NCI-H460 (cell line): ENCODE measurements at places on chromosomes 16 and 17. TPM values are rescaled to one million over a fixed set of nuclear protein-coding genes. Genes with fewer than 3 reads are reported as not detected.
A peak's percentile ranks its signal among the peaks of the same experiment; 100 is the strongest.

DNA sequence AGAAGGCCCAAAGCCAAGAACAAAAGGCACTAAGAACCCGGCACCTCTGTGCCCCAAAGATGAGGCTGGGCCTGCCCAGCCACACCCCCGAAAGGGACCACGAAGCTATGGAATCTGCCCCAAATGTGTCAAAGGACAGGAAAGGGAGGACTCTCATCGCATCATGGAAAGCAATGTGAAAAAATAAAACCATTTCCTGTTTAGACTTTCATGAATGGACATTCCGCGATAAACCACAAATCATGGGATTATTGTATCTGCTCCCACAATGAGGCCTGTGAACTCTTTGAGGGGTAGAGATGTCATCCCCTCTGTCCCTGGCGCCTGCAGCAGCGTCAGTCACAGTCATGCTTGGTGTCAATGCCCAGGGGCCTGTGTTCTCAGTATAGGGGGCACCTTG, 135.0 kb downstream of the COPRS start:
- no peak for DNase-seq

DNA sequence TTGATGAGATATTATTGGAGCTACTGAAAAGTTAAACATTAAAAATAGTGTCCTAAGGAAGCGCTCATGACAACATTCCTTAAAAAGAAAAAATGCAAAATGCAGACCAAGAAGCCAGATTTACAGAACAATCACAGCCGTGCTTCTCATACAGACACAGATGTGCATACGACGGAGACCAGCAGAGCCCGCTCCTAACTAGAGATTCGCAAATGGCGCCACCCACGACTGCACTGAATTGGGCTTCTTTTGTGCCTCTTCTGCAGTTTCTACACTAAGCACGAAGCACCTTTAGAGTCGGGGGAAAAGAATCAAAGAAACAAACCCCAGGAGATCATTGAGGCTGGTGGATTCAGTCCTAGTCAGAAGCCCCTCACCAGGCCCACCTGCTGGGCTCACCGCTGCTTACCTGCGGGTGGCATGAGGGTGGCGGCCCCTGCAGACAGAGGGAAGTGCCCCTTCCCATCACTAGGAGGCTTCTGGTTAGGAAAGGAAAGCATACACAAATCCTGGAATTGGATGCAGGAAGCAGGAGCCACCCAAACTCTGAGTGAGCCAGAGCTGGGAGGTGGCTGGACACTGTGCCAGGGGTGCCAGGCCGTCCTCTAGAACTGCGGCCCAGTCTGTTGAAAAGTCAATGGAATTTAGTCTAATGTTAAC, 64.9 kb upstream of the CHMP6 start:
- DNase-seq: no peak

DNA sequence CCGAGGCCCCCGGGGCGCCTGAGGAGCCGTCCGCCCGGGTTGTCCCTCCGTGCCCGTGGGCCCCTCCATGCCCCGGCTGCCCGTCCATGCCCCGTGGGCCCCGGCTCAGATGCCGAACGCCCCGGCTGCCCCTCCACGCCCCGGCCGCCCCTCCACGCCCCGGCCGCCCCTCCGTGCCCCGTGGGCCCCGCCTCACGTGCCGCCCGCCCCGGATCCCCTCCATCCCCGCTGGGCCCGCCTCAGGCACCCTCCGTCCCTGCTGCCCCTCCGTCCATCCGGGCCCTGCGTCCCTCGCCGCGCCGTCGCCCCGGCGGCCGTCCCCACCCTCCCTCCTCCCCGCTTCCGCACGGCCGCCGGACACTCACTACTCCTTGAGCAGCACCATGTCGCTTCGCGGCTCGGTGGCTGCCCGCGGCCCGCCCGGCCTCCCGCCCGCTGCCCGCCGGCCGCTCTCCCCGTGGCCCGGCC, 382 bp downstream of the PITPNA start:
- no peak for DNase-seq

GRCh38 chr17:19996502-19996901, 12.7 kb upstream of the SPECC1 start:
- no peak for DNase-seq

- DNase-seq: no peak
Measured at GRCh38 chr16:12009922-12010321, 33.4 kb downstream of the SNX29 start.

DNA sequence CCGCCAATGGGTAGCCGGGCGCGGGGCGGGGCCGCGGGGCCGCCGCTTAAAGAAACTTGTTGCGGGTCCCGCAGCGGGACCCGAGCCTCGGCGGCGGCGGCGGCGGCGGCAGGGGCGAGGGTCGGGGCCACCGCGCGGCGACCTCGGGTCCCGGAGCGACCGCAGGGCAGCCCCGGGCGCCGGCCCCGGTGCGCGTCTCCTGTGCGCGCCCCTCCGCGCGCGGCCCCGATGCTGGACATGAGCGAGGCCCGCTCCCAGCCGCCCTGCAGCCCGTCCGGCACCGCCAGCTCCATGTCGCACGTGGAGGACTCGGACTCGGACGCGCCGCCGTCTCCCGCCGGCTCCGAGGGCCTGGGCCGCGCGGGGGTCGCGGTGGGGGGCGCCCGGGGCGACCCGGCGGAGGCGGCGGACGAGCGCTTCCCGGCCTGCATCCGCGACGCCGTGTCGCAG, at the start of gene SOX8:
Gene SOX8, plus strand, starts transcription at position 76 of the 450 bp plus-strand sequence. Its CDS starts 153 bp downstream, at position 229.
- DNase-seq: no peak

- no peak for DNase-seq
Measured at GRCh38 chr17:50130559-50131305, 772 bp upstream of the SAMD14 start.

DNA sequence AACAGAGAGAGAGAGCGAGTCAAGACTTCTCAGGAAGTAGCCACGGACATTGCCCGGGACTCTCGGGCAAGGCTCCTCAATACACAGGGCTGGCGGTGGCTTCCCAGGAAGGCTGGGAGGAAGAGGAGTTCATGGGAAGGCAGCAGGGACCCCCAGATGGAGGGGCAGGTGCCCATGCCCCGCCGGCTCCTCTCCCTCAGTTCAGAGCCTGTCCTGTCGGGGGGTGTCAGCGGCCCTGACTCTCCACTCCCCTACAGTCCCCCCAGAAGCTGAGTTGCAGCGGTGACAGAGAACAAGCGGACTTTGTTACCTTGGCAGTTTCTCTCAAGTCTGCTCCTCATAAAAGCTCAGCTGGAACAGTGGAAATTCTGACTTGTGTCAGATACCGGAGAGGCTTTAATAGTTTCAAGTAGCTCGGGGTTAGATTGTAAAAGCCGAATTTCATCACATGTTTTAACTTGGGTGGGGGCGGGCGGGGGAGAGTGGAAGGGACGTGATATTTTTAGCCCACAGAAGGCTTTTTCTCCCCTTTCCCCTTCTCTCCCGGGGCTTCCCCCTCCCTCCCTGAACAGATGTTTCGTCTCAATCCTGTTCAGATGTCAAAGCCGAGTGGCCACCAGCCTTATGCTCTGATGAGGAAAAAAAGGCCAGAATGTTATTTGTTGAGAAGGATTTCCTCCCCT, 65.2 kb downstream of the NKD1 start:
- no peak for DNase-seq

DNA sequence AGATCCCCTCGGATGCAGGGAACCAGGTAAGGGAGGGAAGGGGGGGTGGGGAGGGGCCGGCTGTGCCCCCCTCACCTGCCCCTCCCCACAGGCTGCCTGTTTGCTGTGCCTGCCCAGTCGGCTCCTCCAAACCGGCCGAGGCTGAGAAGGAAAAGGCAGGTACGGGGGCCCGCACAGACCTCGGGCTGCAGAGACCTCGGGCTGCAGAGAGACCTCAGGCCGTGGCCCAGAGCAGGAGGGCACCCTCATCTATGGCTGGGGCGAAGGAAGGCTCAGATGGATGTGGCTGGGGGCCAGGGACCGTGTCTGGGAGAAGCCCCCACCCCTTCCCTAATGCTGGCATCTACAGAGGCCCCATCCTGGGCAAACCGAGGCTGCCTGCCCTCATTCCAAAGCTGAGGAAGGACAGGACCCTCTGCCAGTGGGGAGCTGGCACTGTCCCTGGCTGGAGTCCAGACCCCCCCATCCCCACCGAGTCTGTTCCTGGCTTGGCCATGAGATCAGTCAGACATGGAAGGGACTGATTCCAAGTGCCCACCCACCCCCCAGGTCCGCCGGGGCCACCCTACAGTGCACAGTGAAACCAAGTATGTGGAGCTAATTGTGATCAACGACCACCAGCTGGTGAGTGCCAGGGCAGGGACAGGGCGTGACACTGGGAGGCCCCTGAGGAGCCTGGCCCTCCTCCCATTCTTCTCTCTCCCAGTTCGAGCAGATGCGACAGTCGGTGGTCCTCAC, 13.7 kb downstream of the ADAM11 start:
- DNase-seq: no peak

- no peak for DNase-seq
Measured at GRCh38 chr17:76597156-76598003, 11.7 kb upstream of the ST6GALNAC2 start.

- no peak for DNase-seq
Measured at GRCh38 chr17:34378664-34379101, 15.7 kb upstream of the CCL1 start.

- no peak for DNase-seq
Measured at GRCh38 chr16:51181503-51181811, 30.4 kb upstream of the SALL1 start.

DNA sequence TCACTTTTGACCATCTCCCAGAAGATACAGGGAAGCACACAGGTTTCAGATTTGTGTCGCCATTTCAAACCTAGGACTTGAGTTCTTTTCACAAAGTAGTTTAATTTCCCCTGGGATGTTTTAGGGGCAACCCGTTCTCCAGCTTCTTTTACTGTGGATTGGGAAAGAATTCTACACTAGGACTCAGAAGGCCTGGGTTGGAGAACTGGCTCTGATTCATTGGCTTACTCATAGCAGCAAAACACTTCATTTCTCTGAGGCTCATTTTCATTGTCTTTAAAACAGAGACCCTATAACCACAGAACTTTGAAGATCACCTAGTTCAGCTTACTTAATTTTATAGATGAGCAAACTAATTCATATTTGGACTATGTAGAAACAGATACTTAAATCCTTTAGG, 175.9 kb upstream of the SALL1 start:
- DNase-seq: no peak

DNA sequence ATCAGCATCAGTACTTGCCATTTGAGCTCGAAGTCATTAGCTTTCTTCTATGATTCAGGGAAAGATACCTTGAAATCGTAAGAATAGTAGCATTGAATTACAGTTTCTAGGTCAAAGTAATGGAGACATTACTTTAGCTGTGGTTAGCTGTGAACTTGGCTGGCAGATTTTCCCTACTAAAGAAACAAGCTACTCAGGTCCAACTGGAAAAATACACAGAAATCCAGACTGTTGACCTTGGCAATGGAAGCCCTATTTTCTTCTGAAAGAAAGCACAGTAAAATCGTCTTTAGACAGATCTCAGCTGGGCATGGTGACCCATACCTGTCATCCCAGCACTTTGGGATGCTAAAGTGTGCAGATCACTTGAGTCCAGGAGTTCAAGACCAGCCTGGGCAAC, 13.4 kb upstream of the DNAJA2 start:
- no peak for DNase-seq

GRCh38 chr17:81258292-81258691, 19.2 kb downstream of the NDUFAF8 start:
- DNase-seq: no peak

- DNase-seq: peak; percentile 15
Measured at GRCh38 chr16:84647828-84648594, at the start of gene KLHL36. Gene KLHL36 (plus strand): TSS chr16:84648511. CDS start chr16:84650868, 2,357 bp downstream.

DNA sequence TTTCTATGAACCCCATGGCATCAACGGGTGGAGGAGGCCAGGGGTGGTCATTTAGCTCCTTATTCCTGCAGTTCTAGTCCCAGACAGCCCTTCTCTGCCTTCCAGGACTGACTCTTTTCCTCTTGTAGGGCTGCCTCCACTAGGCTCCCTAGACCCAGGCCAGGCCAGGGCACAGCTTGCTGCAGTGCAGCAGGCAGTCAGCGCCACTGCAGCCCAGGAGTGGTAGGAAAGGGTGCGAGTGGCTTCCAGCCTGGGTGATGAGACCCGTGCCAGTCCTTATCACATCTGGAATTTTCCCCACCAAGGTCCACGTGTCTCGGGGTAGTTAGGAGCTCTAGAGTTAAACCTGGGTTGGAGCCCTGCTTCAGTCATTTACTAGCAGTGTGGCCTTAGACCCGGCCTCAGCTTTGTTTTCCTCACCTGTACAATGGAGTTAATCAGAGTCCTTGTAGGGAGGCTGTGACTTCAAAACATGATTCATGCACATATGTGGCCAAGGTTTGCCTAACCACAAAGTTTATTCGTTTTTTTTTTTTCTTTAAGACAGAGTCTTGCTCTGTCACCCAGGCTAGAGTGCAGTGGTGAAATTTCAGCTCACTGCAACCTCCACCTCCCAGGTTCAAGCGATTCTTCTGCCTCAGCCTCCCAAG, 4.7 kb downstream of the SLC5A11 start:
- no peak for DNase-seq

- peak; percentile 30 for DNase-seq
Measured at GRCh38 chr17:49249292-49249794, 18.8 kb upstream of the PHOSPHO1 start.

DNA sequence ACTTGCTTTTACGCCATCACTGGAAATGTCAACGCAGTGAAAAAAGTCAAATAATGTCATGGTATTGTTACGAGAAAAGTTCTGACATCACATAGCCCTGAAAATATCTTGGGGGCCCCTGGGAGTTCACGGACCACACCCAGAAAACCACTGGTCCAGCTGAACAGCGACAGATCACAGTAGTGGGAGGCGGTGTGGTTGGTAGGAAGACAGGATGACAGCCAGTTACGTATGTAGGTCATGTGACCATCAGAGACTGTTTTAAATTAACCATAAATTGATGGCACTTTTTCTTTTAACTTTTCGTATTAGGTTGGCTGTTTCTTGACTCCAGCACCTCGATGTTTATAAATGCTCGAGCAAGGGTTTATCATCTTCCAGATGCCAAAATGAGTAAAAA, 11.9 kb downstream of the ERCC4 start:
- DNase-seq: no peak

DNA sequence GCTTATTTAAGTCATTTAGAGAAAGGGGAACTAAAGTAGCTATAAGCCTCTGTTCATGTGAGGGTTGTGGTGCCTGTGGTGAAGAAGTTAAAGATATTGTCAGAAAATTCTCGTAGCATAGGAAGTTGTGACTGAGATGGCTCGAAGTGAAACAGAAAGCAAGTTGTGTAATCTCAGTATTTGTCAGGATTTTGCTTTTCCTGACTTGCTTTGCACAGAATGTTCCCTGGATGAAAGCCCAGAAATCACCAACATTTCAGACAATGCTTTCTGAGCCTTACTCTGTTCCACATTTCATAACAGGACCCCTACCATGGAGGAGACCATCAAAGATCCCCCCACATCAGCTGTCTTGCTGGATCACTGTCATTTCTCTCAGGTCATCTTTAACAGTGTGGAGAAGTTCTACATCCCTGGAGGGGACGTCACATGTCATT, 10.6 kb downstream of the CALCOCO2 start:
- DNase-seq: no peak

The HYDIN gene
- total RNA-seq: 0.46 and 0.62 TPM in 2 replicates

The CETP gene
- 0.07 TPM in 1 of 2 replicates, not detected in the other for total RNA-seq

The ACSM2A gene
- total RNA-seq: not detected in 2 replicates

The HOXB5 gene
- 2.3 TPM in 2 replicates for total RNA-seq

The AGRP gene
- total RNA-seq: not detected in 2 replicates

The CCL5 gene
- not detected in 2 replicates for total RNA-seq

The SEPTIN12 gene
- not detected in 2 replicates for total RNA-seq

The HNF1B gene
- total RNA-seq: not detected in 2 replicates

The SLC13A2 gene
- not detected in 2 replicates for total RNA-seq

The EVPLL gene
- not detected in 2 replicates for total RNA-seq

The MMP28 gene
- 0.12 TPM in 1 of 2 replicates, not detected in the other for total RNA-seq

The CX3CL1 gene
- total RNA-seq: not detected in 2 replicates

The ULK2 gene
- total RNA-seq: 24.4 and 31.8 TPM in 2 replicates

The CAVIN1 gene
- 64.0 and 70.4 TPM in 2 replicates for total RNA-seq

The VEZF1 gene
- total RNA-seq: 45.5 and 51.4 TPM in 2 replicates
